ENCODE measurements at places on chromosomes 7 and 10.
A peak's percentile ranks its signal among the peaks of the same experiment; 100 is the strongest.

- DNase-seq: no peak
Observed at GRCh38 chr10:128571745-128572144, 445.5 kb upstream of the MKI67 start.

GRCh38 chr7:136050462-136050847 lies 73.3 kb upstream of the MTPN start:
- DNase-seq: no peak

DNA sequence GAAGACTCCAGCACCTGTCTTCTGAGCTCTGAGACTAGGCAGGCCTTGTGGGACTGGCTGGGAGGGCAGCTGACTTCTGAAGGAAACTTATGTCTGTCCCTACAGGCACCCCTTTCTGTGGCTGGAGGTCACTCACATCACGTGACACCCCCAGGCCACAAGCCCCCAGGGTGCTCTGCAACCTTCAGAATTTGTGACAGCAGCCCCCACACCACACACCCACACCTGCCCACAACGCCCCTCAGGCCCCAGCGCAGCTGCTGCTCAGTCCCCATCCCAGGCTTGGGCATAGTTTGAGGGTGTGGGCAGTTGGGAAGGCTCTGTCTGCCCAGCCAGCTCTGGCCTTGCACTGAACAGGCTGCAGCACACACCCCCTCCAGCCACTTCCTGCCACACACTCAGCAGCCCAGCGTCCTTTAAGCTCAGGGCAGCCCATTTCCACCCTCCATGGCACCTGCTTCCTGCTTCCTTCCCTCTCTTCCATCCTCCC lies 80.0 kb upstream of the UNC5B start:
- DNase-seq: no peak

DNA sequence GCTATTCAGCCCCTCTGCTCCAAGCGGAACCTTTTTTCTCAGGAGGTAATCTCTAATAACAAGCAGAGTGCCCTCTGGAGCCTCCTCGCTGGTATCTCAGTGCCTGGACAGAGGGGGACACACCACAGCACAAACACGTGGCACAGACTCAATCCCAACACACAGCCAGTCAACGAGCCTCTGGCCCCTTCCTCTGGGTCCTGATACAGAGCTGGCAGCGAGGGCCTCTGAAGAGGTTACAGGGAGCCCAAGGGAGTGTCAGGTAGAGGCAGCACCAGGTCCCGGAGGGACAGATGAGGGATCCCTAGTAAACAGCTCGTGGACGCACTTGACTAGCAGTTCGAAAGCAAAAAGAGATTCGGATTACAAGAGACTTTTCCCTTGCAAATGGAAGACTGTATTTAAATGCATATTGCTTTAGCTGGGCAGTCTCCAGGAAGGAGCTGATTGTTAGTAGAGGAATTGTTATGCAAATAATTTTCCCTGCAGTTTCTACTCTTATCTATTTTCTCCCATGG lies 14.1 kb downstream of the CXCL12 start:
- no peak for DNase-seq

GRCh38 chr10:70830164-70830563 lies 14.4 kb downstream of the SGPL1 start:
- no peak for DNase-seq

- DNase-seq: no peak
Observed at GRCh38 chr7:148553979-148554378, 36.6 kb upstream of the C7orf33 start.

- DNase-seq: no peak
Observed at GRCh38 chr10:116073001-116073400, 200.0 kb downstream of the GFRA1 start.

GRCh38 chr7:132573251-132573955 lies 2.9 kb downstream of the PLXNA4 start:
- DNase-seq: no peak

GRCh38 chr7:7761340-7761973 lies 43.0 kb upstream of the RPA3 start:
- peak; percentile 11 for DNase-seq

DNA sequence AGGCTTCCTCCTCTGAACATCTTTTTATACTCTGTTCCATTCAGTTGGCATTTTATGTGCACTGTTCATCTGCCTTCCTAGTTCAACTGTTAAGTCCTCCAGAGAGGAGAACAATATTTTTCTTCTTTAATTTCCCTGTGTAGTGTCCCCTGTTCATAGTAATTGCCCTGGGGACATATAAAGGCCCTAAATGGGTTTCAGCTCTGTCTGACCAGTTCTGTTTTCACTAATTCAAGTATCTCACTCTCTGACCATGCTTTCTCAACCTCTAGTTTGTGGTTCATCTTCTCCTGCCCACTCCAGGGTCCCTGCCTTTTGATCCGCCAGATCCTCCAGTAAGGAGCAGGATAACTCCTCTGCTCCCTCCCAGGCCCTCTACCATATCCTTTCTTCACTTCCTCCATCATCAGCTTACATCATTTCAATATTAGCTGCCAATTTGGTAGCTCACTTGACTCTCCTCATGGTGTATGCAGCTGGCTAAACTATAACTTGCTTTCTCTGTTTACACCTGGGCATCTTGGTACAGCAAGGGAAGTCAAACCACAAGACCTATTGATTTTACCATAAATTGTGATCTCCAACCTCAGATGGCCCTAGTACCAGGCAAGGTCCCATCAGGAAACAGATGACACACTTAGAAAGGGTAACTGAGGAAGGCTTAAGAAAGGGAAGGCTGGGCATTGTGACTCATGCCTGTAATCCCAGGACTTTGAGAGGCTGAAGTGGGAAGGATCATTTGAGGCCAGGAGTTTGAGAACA lies 17.7 kb upstream of the C10orf67 start:
- no peak for DNase-seq

DNA sequence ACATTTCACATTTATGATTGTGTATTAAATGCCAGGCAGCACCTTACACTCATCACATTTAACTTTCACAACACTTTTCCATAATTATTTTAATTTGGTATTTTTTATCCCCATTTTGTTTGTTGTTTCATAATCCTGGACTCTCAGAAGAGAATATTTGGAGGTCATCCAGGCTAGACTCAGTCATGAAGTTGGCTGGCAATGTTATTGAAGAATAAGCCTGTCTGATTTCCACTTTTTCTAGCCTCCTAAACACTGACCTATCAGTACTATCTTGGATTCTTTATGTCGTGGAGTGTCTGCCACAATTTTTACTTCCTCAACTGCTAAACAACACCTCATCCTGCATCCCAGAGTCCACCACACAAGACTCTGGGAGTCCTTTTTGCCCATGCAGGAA lies 372.3 kb upstream of the NRP1 start:
- DNase-seq: no peak

- no peak for DNase-seq
Observed at GRCh38 chr10:68536973-68537372, 9.7 kb upstream of the SLC25A16 start.

GRCh38 chr10:69831231-69831855 lies 29.6 kb downstream of the COL13A1 start:
- DNase-seq: no peak

- no peak for DNase-seq
Observed at GRCh38 chr10:106565546-106565945, 599.0 kb downstream of the SORCS1 start.

- no peak for DNase-seq
Observed at GRCh38 chr10:78712147-78712546, 356.6 kb upstream of the ZMIZ1 start.

DNA sequence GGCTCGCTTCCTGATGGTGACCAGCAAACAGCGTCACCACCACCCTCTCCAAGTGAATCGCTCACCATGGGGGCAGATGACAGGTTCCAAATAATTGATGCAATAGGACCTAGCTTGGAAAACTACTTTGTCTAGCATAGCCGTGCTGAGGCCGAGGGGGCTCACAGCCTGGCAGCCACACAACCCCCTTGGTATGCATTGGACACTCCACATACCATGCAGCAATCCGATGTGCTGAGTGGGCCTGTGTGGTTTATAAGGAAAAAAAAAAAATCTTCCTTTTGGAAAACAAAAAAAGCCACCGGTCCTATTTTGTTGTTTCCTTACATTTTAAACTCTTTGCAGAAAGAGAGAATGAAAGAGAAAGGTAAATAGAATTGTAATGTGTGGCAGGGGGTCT lies 15.1 kb downstream of the GATA3 start:
- DNase-seq: no peak

DNA sequence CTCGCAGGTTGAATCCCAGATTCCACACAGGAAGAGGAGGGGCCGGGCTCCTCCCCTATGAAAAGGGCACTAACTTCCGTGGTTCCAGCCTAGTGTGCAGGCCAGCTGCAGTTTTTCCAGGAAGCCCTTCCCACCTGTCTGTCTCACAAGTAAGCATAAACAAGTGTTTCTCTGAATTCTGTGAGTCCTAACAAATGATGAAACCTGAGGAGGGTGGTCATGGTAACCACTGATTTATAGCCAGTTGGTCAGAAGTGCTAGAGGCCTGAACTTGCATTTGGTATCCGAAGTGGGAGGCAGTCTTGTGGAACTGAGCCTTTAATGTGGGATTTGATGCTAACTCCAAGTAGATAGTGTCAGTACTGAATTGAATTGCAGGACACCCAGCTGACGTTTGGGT lies 54.7 kb upstream of the STEAP4 start:
- no peak for DNase-seq

DNA sequence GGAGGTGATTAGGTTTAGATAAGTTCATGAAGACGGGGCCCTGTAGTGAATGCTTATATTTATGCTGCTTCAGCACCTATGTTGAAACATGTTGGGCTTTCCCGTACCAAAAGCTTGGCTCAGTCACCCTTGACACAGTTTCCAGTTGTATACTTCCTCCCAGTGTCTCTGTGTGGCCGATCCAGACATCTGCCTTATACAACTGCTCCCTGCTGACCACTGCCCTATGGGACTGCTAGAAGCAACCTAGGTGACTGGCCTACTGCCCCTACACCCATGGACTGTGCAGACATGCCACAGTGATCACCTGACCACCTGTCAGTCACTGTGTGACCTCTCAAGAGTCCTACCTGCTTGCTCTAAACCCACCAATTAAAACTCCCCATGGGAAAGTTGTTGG lies 22.6 kb upstream of the TSPAN13 start:
- no peak for DNase-seq

DNA sequence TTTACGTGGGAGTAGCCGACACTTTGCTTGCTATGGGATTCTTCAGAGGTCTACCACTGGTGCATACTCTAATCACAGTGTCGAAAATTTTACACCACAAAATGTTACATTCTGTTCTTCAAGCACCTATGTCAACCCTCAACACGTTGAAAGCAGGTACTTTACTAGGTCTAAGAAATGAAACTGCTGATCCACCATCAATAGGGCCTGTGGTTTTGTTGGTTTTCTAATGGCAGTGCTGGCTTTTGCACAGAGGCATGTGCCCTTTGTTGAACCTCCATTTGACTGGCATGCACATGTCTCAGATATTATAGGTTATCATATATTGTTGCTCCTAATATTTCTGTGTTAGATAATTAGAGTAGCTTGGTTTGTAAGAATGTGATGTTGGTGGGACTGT lies 123.8 kb downstream of the CFTR start:
- no peak for DNase-seq

GRCh38 chr10:78335691-78336401 lies 302.2 kb downstream of the RPS24 start:
- no peak for DNase-seq

GRCh38 chr10:106360870-106361269 lies 803.6 kb downstream of the SORCS1 start:
- no peak for DNase-seq

DNA sequence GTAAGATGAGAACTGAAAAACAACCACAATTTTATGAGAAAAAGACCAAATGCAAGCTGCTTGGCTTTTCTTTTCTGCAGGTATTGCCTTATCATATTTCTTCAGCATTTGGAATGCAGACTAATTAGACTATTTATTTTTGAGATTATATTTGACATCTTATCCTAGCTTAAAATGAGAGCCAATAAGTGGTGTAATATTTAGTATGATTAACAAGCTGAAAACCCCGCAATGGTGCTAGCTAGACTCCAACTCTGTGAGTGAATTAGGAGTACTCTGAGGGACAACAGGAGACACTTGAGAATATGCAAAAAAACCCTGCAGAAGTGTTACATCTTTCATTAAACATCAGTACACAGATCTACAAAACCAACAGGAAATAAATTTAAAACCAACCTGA lies 180.3 kb upstream of the MEOX2 start:
- DNase-seq: no peak

GRCh38 chr10:101284101-101284743 lies 55.0 kb upstream of the LBX1 start:
- DNase-seq: no peak

- DNase-seq: no peak
Observed at GRCh38 chr10:122849900-122850605, 4.4 kb upstream of the CUZD1 start.

GRCh38 chr10:110212119-110213006 lies 5.0 kb downstream of the MXI1 start:
- DNase-seq: no peak

- no peak for DNase-seq
Observed at GRCh38 chr10:130188195-130189175, 52.3 kb downstream of the GLRX3 start.

GRCh38 chr7:12643644-12644043 lies 43.8 kb upstream of the ARL4A start:
- DNase-seq: no peak

- no peak for DNase-seq
Observed at GRCh38 chr10:60135020-60135419, 228.7 kb upstream of the CCDC6 start.

DNA sequence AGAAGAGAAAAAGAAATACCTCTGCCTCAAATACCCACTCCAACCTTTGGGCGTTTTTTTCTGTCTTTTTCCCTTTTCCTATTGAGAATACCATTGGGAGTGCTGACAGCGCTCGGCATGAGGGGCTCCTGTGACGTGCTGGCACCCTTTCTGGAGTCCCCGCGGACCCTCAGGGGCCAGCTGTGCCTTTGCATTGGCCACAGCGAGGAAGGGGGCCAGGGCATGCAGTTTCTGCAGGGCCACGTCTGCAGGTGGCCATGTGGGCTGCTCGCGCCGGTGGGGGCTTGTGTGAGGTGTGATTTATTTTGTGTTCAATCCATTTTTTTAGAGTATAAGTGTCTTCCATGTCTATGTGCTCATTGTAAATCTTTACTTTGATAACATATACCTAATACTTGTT lies 57.4 kb downstream of the INPP5A start:
- DNase-seq: no peak

DNA sequence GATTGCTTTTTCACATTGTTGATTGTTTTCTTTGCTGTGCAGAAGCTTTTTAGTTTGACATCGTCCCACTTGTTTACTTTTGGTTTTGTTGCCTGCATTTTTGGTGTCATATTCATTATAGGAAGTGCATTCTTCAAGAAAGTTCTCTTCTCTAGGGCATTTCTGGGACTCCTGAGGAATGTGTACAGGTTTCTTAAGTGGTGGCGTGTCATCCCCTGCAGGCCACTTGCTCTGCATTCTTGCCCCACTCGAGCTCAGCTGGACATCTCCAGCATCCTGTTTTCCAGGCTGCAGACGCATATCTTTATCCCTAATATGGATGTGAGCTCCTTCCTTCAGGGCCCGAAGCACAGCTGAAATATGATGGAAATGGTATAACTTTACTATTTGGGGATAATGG lies 255.6 kb upstream of the HABP2 start:
- DNase-seq: no peak

- DNase-seq: peak; percentile 84
Observed at GRCh38 chr7:73667344-73668102, at the start of gene VPS37D. Gene VPS37D, plus strand, starts transcription at chr7:73667831. Its CDS starts 128 bp downstream, at chr7:73667959.

- peak; percentile 36 for DNase-seq
Observed at GRCh38 chr7:115476671-115477181, 553.8 kb downstream of the TFEC start.

GRCh38 chr7:91247500-91247899 lies 16.7 kb upstream of the FZD1 start:
- no peak for DNase-seq

Measured in NCI-H2081 (cell line).